Uterus (tissue), 4 donors: ENCODE measurements at places on chromosomes 4 and X.

GRCh38 chr4:96102541-96103026, 262.7 kb downstream of the PDHA2 start:
- no peak for DNase-seq

DNA sequence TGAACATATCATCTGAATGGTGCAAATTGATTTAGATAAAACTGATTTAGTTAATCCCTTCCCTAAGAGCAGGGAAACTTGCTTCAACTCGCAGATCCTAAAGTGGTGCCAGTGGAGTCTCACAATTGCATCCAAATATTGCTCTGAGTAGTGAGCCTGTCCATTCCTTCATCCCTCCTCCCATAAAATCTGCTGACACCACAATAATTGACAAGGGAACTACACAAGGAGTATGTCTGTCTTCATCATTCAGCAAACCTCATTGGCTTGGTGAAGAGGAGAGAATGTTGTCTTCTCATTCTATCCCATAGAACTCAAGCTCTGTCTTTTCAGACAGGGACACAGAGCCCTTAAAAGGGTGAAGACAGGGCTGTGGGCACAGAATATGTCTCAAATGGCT, 4.2 kb downstream of the MID2 start:
- no peak for DNase-seq

- no peak for DNase-seq
These were observed 226.0 kb downstream of the LDB2 start for GRCh38 chr4:16672421-16672820.

DNA sequence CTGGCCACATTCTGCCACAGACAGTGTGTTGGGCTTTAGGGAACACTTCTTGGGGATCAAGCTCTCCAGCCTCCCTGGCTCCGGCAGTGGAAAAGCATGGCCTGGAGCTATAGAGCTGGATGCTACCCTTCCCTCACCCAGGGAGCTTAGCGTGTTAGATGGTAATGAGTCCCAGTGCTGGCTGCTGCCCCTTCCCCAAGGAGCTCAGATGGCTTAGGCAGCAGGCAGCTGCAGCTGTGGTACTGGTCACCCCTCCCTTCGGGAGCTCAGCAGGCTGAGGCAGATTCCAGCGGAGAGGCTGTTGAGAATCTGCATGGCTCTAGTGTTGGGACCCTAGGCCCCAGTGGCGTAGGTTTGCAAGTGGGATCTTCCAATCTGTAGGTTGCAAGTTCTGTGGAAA, 19.5 kb downstream of the TMEM144 start:
- no peak for DNase-seq

DNA sequence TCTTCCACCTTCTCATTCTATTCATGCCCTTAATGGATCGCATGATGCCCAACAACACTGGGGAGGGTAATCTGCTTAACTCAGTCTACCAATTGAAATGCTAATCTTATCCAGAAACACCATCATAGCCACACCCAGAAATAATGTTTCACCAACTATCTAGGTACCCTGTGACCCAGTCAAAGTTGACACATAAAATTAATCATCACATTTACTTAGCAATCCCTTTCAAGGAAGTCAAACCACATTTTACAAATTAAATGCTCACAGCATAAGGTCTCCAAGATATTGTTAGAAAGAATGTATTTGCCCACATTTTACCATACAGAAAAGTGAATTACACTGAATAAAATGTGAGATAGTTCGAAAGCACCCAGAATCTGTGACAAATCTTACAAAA, 92.5 kb downstream of the PRSS12 start:
- no peak for DNase-seq

DNA sequence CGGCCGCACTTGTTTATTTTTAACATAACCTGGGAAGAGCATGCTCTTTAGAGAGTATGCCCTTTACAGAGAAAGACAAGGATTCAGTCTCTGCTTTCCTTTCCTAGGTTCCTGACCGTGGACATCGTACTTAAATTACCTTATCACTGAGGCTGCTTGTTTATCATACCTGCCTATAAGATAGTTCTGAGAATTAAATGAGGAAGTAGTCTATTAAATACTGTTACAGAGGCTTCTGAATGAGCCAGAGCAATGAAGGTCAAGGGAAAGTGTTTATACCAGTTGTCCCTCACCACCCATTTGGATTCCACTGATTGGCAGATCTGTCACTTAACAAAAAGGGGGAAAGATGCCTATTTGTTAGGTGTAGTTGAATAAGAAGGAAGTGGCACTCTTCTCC, 10.0 kb downstream of the TXLNG start:
- DNase-seq, result no peak

DNA sequence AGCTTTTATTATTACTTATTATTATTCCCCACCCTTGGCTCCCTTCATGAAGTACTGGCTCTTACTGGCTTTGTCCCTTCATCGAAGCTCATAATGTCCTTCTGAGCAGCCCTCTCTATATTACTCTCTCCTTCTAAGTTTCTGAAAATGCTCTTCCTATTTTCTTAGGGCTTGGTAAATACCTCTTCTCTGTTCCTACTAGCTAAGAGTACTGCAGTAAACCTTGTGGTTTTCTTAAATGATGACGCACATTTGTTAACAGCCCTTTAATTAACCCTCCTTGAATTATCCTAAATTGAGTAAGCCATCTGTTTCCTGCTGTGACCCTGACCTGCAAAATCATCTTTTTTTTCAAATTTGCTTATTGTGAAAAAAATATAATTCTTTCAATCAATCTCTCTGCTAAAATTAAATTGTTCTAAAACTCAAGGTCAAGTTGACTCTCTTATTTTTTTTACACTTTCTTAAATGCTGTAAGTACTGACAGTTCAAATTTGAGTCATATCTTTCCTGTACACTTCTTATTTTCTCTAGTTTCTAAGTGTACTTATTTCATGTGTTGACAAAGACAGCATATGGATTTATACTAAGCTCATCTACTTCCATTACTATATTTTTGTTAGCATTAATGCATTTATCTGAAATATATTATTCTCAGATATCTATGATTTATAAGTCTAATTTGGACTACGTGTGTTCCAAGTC, 148.9 kb downstream of the ADAM29 start:
- no peak for DNase-seq

GRCh38 chrX:75609406-75609805, 86.6 kb upstream of the ZDHHC15 start:
- DNase-seq, result no peak
